ENCODE measurements at places on chromosomes 11 and 22. TPM values are rescaled to one million over a fixed set of nuclear protein-coding genes. Genes with fewer than 3 reads are reported as not detected.

The C2CD3 gene
- total RNA-seq: 11.8 TPM

The OR10D3 gene
- not detected for total RNA-seq

DNA sequence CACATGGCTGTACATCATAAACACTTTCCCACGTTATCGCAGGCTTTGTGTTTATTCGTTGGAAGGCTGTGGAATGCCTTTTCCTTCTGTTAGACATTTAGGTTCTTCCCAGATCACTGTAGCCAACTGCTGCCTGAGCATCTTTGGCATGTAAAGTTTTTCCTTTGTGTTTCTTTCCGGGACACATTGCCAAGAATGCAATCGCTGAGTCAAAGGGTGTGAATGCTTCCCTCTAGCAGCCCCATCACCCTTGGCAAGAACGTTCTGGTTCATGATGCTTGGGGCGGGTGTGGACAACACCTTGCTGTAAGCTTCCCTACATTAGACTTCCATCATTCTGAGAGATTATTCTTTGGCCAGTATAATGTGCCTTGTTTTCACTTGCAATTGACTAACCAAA lies 136.2 kb downstream of the OSBP2 start:
- no peak for DNase-seq

- peak; percentile 53 for DNase-seq
Observed at GRCh38 chr22:36323182-36323854, 64.4 kb downstream of the MYH9 start.

The NCF4 gene
- total RNA-seq: 2.0 TPM

- DNase-seq: no peak
Observed at GRCh38 chr11:114178656-114179055, 117.5 kb upstream of the NNMT start.

GRCh38 chr22:37413546-37413945 lies 13.7 kb downstream of the ELFN2 start:
- DNase-seq: no peak

GRCh38 chr11:128135451-128135850 lies 451.9 kb downstream of the ETS1 start:
- no peak for DNase-seq

DNA sequence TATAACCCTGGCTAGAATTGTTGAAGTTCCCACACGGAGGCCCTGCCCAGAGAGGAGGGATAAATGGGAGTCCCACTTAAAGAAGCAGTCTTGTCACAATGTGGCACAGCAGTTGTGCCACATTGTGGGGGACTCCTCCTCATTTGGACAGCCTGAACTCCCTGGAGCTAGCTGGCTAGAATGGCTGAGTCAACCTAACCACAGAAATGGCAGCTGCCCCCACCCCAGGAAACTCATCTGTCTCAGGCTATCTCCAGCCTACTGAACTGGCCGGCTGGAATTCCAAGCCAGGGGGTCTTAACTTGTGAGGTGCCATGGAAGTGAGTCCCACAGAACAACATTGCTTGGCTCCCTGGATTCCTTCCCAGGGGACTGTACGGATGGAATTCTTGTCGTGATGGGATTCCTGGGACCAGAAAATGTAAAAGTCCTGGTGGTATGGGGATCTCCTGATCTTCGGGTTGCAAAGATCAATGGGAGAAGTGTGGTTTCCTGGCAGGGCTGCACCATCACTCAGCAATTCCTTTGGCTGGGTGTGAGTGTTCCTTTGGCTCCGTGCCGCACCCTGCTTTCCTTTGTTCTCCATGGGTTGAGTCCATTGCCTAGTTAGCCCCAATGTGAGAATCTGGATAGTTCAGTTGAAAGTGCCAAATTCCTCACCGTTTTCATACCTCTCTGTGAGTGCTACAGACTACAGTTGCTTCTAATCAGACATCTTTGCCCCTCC lies 791.2 kb upstream of the FAT3 start:
- no peak for DNase-seq

The GSTT2B gene
- 2.0 TPM for total RNA-seq

- no peak for DNase-seq
Observed at GRCh38 chr11:107969219-107969618, 39.5 kb upstream of the CUL5 start.

DNA sequence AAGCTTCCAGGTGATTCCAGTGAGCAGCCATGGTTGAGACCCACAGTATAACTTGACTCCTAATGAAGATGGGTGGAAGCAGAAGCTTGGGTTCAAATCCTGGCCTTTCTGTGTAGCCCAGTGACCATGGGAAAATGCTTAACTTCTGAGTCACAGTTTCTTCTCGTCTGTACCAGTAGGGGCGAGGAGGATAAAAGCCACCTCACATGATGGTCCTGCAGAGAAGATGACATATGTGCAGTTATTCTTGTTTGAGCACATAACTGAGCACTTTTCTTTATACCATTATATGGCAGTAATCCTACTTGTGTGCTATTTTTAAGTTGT lies 4.9 kb downstream of the TMEM109 start:
- no peak for DNase-seq

DNA sequence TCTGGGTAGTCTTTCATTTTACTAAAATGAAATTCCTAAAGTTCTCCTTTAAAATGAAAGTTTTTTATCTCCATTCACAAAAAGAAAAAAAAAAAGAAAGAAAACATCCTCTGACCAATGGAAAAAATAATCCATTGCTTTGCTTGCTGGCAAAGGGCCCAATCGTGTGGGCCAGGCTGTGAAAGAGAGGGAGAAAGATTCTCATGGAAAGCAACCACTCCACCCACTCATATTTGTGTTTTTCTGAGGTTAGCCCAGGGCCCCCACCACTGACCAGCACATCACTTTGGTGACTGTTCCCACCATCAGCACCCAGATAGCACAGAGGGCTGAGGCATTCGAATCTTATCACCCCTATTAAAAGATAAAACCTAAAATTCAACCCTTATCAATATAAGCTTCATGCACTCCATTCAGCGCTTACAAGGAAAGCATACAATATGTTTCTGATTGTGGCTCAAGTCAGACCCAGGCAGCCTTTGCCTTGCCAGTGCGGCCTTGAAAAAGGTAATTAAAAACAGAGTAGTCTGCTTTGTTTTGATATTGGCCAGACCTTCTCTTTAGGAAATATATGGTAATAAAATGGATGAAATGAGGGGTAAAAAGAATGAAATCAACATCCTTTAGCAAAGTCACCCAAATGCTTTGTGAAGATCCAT lies 192.8 kb downstream of the ETS1 start:
- no peak for DNase-seq

DNA sequence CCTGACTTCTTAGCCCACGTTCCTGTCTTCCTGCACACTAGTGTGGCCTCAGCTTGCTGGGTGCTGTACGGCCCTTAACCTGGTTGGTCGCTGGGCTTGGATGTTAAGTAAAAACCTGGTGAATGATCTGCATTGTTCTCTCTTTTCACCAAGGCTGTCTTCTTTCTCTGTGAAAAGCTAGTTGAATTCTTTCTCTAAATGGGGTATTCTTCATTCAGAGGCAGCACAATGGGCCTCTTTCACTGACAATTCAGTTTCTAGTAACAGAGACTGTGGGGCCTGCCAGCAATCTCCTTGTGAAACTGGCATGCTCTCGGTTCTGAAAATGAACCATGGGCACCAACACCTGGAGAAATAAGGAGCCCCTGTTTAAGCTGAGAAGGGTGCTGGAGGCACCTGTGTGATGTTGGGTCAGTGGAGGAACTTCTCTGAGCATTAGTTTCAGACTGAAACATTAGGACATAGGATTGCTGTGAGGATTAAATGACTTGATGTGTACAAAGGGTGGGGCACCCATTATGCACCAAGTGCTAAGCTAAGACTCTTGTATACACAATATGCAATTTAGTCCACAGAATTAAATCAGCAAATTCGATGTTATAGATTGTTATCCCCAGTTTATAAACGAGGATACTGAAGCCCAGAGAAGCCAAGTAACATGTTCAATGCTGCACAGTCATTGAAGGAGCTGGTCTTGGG lies 33.1 kb upstream of the ELF5 start:
- peak; percentile 51 for DNase-seq

The B4GALNT4 gene
- total RNA-seq: 88.9 TPM

The OR8B3 gene
- total RNA-seq: not detected

The TNKS1BP1 gene
- total RNA-seq: 20.0 TPM

GRCh38 chr22:26804315-26804714 lies 146.9 kb downstream of the MIAT start:
- DNase-seq: no peak

- DNase-seq: no peak
Observed at GRCh38 chr11:32115446-32115845, 24.6 kb downstream of the RCN1 start.

GRCh38 chr11:94002226-94002625 lies 18.9 kb upstream of the HEPHL1 start:
- DNase-seq: no peak

The PGM2L1 gene
- 203 TPM for total RNA-seq

GRCh38 chr11:59053387-59053786 lies 32.7 kb upstream of the GLYATL1B start:
- no peak for DNase-seq

The MAP6 gene
- 64.0 TPM for total RNA-seq

DNA sequence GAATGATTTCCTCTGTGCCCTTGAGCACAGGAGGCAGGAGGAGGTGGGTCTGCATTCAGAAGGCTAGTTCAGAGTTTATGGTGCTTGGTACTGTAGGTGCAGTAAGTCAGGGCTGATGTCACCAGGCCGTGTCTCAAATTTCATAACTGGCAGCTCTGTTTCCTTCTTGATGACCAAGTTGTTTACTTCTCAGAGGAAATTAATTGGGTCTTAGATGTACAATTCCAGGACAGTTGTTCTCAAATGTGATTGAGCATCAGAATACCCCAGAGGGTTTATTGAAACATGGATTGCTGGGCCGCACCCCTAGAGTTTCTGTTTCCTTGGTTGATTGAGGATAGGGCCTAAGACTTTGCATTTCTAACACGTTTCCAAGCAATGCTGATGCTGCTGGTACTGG lies 6.2 kb downstream of the AMOTL1 start:
- DNase-seq: no peak

DNA sequence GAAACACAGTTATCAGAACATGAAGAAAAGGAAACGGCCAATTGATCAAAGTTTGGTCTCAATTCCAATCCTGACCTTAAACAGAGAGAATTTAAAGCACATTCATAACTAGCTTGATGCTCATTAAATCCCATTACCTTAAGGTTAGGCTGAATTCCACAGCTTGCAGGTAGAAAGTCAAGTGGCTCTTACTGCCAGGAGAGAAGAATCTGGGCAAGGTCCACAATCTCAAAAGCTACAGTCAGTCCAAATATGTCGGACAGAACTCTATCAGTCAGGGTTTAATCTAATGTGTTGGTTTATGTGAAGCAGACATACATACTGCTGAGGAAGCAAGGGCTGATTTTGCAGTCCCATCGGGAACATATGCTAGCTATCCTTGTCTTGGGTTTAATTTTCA lies 348.8 kb downstream of the SOX6 start:
- no peak for DNase-seq

The IL18BP gene
- total RNA-seq: 1.6 TPM

GRCh38 chr11:67505605-67506396 lies 638 bp upstream of the PITPNM1 start:
- peak; percentile 91 for DNase-seq

- no peak for DNase-seq
Observed at GRCh38 chr11:128297805-128298204, 289.6 kb downstream of the ETS1 start.

GRCh38 chr11:57605028-57605420 lies 7.5 kb downstream of the SERPING1 start:
- no peak for DNase-seq

DNA sequence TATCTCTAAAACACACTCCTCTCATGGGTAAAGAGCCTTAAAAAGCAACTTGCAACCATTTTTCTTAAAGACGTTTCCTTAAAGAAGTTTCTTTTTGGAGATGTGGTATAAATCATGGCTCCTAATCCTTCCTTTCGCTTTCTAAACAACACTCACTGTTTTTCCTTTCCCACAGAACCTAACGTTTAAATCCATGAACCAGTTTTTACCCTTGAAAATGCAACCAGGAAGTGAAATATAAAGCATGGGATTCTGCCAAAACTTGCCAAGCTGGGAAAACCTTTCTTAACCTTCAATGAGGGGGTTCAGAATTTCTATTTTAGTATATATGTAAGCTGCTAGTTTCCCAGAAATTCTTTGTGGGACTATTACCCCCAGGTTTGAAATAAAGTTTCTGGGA lies 8.6 kb downstream of the PLEKHA7 start:
- DNase-seq: no peak

DNA sequence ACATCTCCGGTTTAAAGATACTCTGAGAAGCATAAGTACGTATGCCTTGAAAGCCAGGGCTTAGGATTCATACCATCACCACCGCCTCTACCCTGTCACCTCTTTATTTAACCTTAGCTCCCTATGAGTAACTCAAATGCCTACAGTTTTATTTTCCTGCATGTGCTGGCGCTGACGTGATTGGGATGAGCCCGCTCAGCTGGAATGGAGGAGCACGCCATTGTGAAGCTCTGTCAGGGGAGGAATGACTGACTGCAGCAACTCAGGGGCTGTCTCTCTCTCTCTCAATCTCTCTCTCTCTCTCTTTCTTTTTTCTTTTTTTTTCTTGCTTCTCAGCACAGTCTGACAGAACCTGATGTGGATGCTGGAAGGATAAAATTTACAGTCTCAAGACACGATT lies 12.4 kb downstream of the CAVIN3 start:
- DNase-seq: no peak

DNA sequence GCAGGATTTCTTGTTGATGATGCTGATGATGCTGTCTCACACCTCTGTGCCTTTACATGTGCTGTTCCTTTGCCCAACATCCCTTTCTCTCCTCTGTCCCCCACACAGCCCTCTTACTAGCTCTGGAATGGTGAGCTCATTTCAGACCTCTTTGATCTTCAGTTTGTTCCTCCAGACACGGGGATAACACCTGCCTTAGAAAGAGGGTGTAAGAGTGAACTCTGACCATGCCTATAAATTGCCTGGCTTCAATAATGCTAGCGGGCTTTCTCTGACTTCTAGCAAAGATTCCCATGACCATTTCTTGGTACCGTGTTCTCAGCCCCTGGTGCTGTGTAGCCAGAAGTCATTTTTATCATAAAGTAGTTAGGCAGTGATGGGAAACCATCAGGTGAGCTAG lies 55.9 kb upstream of the DRD2 start:
- no peak for DNase-seq

GRCh38 chr11:121563900-121564822 lies 111.4 kb upstream of the SORL1-AS1 start:
- DNase-seq: no peak

- DNase-seq: no peak
Observed at GRCh38 chr22:49108636-49109315, 718.9 kb downstream of the BRD1 start.

GRCh38 chr11:933936-934335 lies 8.3 kb downstream of the AP2A2 start:
- no peak for DNase-seq

Data from frontal cortex (tissue), 4 donors.